ENCODE measurements at places on chromosomes 5 and 9. TPM values are rescaled to one million over a fixed set of nuclear protein-coding genes. Genes with fewer than 3 reads are reported as not detected.

Gene C9orf72
- total RNA-seq = 2.6 TPM

Gene MORN5
- total RNA-seq = not detected

Gene SPATA31D4
- total RNA-seq = not detected

Gene ATP6V1G1
- total RNA-seq = 238 TPM

DNA sequence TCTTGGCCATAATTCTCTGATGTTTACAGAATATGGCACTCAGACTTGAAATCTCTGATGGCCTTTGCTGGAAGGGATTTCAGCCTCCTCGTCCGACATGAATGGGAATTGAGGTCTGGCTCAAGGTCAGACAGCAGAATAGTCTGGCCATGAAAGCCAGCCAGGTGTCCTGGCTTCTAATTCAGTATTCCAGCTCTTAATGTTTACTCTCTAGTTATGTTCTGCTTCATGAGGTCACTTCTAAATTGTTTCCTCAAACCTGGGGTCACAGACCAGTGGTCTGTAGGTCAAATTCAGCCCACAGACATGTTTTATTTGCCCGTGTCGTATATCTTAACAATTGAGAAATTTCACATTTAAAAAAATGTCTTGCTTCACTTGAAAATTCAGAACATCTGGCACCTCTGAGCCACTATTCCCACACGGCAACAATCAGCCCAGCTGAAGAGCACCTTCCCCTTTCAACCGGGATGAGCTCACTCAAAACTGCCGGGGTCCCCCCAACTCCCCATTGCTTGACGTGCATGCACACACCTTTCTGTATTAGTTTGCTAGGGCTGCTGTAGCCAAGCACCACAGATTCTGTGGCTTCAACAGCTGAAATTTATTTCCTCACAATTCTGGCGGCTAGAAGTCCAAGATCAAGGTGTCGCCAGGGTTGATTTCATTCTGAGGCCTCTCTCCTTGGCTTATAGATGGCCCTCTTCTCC is 243.5 kb downstream of the ENC1 start:
- no peak for DNase-seq

DNA sequence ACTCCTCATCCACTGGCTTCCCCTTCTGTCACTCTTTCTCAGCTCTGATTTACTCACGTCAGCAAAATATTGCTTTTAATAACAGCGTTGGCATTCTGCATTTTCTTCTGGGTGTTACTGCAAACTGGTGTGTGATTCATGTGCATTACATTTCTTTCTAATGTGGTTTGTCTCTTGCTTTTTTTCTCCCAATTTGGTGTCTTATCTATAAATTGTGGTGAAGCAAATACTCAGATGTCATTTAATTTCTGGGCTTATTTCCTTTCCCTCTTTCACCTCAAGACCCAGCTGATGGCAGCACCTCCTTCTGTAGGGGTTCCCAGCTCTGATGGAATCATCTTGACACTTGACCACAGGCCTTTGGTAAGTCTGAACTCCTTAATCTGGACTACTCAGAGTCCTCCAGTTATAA is 180.7 kb upstream of the ZNF618 start:
- DNase-seq = no peak
